Anterior cingulate cortex (tissue), 58 donors: ENCODE measurements at places on chromosomes 16 and 17.

- DNase-seq = no peak
Measured at GRCh38 chr17:46848534-46848933, 2.8 kb upstream of the WNT9B start.

DNA sequence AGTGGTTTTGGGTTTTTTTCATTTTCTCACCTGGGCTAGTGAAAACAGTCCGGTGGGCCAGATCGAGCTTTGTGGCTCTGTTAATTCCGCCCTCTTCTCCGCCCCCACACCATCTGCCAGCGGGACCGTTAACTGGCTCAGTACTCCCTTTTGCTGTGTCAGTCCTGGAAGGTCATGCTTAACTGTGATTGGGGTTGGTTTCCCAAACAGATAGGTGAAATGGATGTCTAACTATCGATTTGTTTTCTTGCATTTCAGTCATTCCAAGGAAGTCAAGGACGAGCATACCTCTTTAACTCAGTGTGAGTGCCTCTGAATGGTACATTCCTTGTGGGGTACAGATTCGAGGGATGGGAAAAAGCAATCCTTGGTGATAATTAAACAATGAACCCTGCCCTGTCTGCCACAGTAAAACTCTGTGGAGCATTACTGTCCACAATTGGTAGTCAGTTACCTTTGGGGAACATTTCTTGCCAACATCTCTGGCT is 56.7 kb downstream of the YPEL2 start:
- DNase-seq = no peak

DNA sequence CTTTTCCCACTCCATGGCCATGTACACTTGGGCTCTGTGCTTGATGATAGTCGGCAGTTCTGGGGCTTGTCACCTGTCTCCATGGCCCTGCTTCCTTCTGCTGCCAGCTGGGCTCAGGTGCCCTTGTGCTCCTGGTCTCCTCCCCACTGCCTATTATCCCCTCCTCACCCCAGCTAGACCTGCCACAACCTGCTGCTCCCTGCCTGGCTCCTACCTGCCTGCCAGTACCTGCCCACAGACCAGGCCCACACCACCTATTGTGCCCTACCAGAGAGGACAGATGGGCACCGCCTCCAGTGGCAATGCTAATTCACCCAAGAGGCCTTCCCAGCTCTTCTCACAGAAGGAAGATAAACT is 538 bp upstream of the RAPGEFL1 start:
- no peak for DNase-seq

DNA sequence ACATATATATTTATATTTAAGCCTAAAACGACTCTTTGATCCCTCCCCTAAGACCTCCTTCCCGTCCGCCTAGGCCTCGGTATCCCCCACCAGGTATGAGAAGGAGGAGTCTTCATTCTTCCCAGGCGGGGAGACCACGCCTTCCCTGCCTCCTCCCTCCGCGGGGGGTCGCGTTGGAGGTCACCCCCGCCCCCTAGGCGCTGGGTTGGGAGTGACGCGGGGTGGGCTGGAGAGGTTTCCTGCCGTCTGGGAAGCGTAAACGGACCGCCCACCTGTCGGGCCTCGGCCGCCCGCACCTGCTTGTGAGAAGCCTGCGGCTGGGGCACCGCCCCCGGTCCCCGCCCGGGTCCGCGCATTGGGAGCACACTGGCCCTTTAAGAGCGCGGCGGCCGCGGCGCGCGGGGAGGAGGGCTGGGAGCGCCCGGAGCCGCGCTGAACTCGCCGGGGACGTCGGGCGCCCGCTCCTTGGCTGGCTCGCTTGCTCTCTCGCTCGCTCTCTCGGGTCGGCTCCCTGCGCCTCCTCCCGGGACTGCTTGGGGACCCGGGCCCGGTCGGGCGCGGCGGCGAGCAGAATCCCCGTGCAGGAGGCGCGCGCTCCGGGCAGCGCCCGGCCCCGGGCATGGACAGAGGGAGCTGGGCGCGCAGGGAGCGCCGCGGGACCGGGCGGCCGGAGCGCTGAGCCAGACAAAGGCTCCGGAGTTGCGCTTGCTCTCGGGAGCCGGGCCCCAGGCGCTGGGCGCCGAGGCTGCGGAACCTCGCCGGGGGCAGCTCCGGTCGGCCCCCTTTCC is at the start of gene MMP15:
Gene MMP15, plus strand, starts transcription at position 404 of the 788 bp plus-strand sequence. CDS start 597 bp downstream, outside the sequence.
- no peak for DNase-seq

- DNase-seq = no peak
Measured at GRCh38 chr17:83177611-83178532, 98.5 kb downstream of the METRNL start.

GRCh38 chr16:64185954-64186353 is 935.9 kb downstream of the CDH11 start:
- no peak for DNase-seq
